ENCODE measurements at places on chromosomes 12 and 14. TPM values are rescaled to one million over a fixed set of nuclear protein-coding genes. Genes with fewer than 3 reads are reported as not detected.

Gene TSPAN11
- not detected for total RNA-seq

Gene NGB
- total RNA-seq: not detected

GRCh38 chr14:51908086-51908485 is 47.7 kb downstream of the GNG2 start:
- no peak for DNase-seq

Gene PRIMA1
- total RNA-seq: 1.5 TPM

Gene KRT83
- not detected for total RNA-seq

DNA sequence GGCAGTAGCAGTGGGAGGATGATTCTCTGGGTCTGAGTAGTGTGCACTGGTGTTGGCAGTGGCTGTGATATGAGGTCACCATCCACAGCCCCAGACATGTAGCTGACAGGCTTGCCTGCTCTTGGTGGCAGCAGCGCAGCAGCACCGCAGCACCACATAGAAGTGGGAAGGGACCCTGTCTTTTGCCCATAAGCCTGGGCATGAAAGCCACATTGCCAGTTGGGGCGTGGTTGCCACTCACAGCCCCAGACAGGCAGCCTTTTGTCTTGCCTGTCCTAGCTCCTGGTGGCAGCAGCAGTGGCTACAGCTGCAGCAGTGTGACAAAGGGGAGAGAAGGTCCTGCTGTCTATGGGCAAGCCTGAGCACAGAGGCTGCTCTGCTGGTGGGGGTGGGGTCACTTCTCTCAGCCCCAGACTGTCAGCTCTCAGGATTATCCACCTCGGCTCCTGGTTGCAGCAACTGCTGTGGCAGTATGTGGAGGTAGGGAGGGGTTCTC is 71.5 kb downstream of the BRMS1L start:
- DNase-seq: no peak

GRCh38 chr12:6067152-6067916 is 57.1 kb downstream of the VWF start:
- DNase-seq: peak; percentile 76

GRCh38 chr12:130147875-130148596 is 14.2 kb upstream of the FZD10 start:
- DNase-seq: no peak

GRCh38 chr14:21244544-21244943 is 24.7 kb downstream of the HNRNPC start:
- DNase-seq: no peak

Gene OVCH1
- total RNA-seq: not detected

Gene YARS2
- total RNA-seq: 26.7 TPM

DNA sequence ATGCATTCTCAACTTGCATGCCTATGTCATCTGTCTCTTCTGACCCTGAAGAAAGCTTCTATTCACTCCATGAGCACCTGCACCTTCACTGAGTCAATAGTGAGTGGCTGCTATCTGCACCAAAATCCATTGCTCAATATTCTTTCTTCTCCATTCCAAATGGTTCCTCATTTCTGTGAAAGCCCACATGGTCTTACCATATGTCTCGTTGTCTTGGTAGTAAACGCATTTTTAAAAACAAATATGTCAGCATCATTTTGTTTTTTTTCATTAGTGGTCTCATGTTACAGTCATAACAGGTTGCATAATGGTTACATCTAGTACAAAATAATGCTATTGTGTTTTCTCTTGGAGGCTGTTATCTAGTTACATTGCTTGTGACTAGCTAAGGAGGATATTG is 106.9 kb upstream of the CPM start:
- DNase-seq: no peak

DNA sequence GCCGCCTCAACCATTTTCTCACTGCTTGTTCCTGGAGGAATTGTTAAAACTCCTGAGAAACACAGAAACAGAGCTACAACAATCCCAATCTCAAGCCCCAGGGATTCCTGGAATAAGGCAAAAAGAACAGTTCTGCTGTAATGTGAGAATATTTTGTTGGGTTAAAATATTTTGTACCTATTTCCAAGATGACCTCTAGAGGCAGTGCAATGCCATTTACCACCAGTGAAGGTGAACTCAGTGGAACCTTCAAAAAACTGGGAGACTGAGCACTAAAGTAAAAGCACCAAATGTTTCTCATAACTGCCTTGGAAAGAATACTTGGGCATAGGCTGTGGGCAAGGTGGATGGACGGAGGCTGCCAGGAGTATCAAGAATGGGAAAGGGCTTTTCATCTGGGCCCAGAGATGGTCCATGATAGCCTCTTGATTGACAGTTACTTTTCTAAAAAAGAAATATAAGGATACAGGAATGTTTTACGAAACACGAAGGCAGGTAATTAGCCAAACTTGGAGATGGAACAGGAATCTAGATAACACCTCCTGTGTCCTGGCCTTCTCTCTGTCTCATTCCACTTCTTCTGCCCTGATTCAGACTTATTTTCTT is 334.0 kb upstream of the FLRT2 start:
- no peak for DNase-seq

Gene PZP
- not detected for total RNA-seq

DNA sequence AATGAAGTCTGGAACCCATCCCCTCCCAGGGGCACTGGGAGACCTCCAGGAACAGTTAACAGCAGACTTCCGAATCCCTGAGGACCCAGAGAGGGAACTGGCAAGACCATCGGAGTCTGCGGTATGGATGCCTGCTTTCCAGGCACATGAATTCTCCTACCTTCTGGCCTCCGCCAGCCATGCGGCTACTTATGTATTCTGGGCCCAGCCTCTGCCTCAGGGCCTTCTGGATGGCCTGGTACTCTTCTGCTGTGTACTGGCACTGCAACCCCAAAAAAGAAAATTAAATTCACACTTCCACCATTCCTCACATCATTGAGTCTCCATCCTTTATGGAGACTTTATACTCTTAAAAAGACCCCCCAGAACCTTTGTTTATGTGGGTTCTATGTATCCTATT is 18.4 kb downstream of the RAD52 start:
- DNase-seq: no peak

DNA sequence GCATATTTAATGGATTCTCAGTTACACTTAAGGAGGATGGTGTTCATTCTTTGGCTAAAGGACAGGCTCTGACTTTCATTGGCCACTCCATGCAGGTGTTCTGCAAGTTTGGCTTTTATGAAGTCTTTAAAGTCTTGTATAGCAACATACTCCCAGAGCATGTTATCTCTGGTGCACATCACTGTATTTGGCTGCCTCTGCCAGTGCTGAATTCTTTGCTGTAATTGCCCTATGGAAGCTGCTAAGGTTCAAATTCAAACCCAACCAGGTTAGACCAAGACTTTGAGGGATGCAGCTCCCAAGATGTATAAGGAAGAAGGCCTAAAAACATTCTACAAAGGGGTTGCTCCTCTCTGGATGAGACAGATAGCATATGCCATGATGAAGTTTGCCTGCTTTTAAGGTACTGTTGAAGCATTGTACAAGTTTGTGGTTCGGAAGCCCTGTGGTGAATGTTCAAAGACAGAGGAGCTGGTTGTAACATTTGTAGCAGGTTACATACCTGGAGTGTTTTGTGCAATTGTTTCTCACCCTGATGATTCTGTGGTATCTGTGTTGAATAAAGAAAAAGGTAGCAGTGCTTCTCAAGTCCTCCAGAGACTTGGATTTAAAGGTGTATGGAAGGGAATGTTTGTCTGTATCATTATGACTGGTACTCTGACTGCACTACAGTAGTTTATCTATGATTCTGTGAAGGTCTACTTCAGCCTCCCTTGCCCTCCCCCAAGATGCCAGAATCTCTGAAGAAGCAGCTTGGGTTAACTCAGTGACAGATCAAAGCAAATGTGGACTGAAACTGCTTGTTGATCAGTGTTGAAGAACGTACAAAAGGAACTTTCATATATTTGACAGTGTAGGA is 19.4 kb downstream of the TMEM116 start:
- DNase-seq: no peak

GRCh38 chr12:51793201-51793600 is 55.3 kb downstream of the FIGNL2 start:
- no peak for DNase-seq

DNA sequence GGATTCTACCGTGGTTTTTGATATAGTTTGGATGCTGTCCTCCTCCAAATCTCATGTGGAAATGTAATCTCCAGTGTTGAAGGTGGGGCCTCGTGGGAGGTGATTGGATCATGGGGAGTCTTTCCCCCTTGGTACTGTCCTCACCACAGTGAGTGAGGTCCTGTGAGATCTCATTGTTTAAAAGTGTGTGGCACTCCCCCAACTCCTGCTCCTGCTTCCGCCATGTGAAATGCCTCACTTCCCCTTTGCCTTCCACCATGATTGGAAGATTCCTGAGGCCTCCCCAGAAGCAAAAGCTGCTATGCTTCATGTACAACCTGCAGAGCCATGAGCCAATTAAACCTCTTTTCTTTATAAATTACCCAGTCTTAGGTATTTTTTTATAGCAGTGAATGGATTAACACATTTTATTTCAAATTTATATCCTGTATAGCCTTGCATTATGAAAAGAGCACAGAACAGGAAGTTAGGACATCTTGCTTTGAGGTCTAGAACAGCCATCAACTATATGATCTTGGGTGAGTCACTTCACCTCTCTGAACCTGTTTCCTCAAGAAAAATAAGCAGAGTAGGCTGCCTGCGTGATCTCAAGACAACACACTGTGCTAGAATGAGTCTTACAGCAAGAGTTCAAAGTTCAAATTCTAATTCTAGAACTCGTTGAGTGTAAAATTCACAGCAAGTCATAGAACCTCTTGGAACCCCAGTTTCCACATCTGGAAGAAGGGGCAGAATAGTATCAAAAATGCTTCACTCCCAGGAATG is 160.9 kb upstream of the EEA1 start:
- DNase-seq: peak; percentile 89

Gene SIX1
- total RNA-seq: 2.5 TPM

Gene KRT3
- total RNA-seq: not detected

- DNase-seq: no peak
These were observed 991.6 kb upstream of the TMEM132C start for GRCh38 chr12:127275416-127275815.

Gene AKAP5
- total RNA-seq: 0.54 TPM

- no peak for DNase-seq
These were observed 18.1 kb downstream of the JAG2 start for GRCh38 chr14:105150368-105151083.

DNA sequence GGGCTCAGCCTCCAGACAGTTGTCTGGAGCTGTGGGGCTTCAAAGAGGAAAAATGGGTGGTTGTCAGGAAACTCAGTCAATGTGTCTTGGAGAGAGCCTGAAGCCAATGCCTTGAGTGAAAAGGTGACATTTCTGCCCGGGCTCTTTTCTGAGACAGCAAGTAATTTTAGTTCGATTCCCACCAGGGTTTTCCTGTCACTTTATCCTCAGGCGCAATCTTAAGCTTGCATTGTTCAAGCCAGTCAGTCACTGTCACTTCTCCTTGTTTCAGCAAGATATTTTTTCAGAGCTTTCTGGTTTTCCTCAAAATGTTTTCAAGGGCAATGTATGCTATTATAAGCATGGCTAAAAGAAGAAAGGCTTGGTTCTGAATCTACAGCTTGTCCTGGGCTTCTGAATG is 404.7 kb upstream of the SEL1L start:
- no peak for DNase-seq

GRCh38 chr12:108803428-108804105 is 53.8 kb downstream of the SSH1 start:
- DNase-seq: peak; percentile 69

Gene TPH2
- not detected for total RNA-seq

Gene LRRC43
- not detected for total RNA-seq

- DNase-seq: no peak
These were observed 29.5 kb downstream of the CCDC198 start for GRCh38 chr14:57464008-57464730.

DNA sequence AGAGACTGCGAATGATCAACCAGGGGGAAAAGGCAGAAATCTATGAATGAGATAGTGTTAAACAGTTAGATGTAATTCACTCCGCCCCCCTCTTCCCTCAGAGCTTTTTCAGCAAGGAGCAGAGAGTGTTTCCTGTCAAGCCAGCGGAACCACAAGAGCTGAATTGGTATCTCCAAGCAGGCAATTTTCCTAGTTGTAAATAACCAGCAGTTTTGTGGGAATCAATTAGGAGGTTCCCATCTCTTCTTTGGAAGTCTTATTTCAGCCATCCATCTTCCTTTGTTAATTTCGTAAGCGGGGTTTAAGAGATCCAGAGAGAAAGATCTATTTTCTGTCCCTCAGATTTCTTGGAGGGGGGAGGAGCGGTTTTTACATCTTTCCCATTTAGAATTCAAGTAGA is 178.0 kb downstream of the FOXN3 start:
- no peak for DNase-seq

DNA sequence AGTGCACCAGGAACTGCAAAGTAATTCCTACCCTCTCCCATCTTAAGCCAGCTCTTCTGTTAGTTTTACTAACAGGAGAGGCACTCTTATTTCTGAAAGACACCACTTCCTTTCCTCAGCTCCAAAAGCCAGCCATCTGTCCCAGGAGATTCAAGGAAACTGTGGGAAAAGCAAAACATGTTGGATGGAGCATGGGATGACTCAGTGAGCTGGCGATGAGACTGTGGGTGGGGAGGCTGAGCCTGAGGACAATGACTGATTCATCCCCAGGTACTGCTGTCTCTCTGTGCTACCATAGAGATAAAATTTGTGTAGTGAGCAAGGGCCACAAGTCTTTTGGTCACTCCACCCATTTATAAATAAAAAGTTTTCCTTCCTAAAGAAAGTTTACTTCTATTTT is 141.4 kb downstream of the MYRFL start:
- DNase-seq: peak; percentile 65

Gene MGP
- total RNA-seq: 1.3 TPM

Gene FAM161B
- total RNA-seq: 1.6 TPM

Gene KLRC2
- total RNA-seq: 7.5 TPM

DNA sequence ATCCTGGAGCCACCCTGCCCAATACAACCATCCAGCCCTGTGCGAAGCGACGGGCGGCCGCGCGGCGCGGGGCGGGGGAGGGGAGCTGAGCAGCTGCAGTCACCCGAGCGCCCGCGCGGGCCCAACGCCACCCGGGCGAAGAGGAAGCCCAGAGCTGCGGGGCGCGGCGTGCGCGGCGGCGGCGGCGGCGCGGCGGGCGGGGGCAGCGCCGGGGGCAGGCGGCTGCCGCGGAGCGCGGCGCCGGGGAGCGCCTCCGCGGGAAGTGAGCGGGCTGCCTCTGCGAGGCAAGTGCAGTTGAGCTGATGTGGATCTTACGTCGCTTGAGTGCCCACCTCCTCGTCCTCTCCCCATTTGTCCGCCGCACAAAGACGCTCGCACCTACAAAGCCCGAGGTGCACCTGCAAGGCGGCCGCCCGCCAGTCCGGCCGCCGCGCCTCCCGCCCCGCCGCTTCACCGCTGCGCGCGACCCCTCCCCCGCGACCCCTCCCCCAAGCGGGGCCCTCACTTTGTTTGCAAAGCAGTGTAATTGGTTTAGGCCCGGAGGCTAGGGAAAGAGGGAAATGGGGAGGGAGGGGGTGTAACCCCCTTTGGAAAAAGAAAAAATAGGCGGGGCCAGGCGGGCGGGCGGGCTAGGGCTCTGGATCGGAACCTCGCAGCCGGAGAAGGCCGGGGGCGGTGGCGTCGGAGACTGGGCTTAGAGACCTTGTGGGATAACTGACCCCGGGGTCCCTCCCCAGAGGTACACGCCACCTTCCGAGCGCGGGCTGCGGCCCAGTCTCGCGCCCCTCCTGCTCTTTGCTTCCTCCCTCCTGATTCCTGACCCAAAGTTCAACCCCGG is at the start of the genes FOXA1 and TTC6:
Gene FOXA1 (minus strand): TSS at position 279 of the 838 bp plus-strand sequence. CDS start 277 bp downstream, at position 2.
Gene TTC6 (plus strand): TSS at position 659 of the 838 bp plus-strand sequence. CDS start 26,436 bp downstream, outside the sequence.
- peak; percentile 31 for DNase-seq

Measured in HCT116 (cell line).